ENCODE measurements at places on chromosomes 13 and 19.

GRCh38 chr19:57099199-57099661 is 20.6 kb upstream of the USP29 start:
- peak overlapping the region; percentile 37 for H3K27ac ChIP-seq
- H3K4me3 ChIP-seq = no peak overlapping the region
- peaks cover 3% of the 10 kb centered on the region for H3K4me1 ChIP-seq
- H3K27me3 ChIP-seq = peaks cover 5% of the 10 kb centered on the region
- no peaks in the 10 kb centered on the region for H3K36me3 ChIP-seq

DNA sequence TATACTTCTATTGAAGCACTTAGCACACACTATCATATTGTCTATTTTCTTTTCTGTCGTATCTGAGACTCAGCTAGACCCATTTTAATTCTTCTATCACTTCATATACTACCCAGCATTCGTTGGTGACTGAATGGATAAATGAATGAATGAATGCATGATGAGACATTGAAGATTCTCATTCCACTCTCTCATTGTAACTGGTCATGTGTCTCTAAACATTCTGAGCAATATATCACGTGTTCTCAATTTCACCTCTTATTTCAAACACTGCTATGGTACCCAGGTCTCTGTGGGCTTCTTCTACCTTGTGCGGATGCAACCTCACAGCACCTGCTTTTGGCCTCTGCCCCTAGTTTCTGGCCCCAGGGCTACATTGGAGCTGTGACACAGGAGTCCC is 65.2 kb upstream of the USPL1 start:
- no peak for DNase-seq
- peaks cover 4% of the 10 kb centered on the region for H3K36me3 ChIP-seq
- no peak overlapping the region for H3K27ac ChIP-seq

DNA sequence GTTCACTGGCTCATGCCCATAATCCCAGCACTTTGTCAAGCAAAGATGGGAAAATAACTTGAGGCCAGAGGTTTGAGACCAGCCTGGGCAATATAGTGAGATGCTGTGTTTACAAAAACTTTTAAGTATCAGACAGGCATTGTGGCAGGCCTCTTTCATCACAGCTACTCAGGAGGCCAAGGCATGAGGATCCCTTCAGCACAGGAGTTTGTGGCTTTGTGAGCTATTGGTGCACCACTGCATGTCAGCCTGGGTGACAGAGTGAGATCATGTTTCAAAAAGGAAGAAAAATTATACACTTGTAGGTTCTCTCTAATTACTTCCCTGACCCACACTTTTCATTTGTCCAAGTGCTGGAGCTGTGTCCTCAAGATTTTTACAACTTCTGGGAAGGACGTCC is 11.5 kb upstream of the LGALS14 start:
- no peak overlapping the region for H3K27ac ChIP-seq
- peaks cover 54% of the 10 kb centered on the region for H3K27me3 ChIP-seq
- no peak for DNase-seq
- no peak overlapping the region for H3K4me3 ChIP-seq

- H3K4me1 ChIP-seq = no peaks in the 10 kb centered on the region
- no peak overlapping the region for H3K4me3 ChIP-seq
- H3K27ac ChIP-seq = no peak overlapping the region
- no peak for DNase-seq
- H3K27me3 ChIP-seq = no peaks in the 10 kb centered on the region
Measured at GRCh38 chr13:48950501-48950875, 25.2 kb upstream of the FNDC3A start.

DNA sequence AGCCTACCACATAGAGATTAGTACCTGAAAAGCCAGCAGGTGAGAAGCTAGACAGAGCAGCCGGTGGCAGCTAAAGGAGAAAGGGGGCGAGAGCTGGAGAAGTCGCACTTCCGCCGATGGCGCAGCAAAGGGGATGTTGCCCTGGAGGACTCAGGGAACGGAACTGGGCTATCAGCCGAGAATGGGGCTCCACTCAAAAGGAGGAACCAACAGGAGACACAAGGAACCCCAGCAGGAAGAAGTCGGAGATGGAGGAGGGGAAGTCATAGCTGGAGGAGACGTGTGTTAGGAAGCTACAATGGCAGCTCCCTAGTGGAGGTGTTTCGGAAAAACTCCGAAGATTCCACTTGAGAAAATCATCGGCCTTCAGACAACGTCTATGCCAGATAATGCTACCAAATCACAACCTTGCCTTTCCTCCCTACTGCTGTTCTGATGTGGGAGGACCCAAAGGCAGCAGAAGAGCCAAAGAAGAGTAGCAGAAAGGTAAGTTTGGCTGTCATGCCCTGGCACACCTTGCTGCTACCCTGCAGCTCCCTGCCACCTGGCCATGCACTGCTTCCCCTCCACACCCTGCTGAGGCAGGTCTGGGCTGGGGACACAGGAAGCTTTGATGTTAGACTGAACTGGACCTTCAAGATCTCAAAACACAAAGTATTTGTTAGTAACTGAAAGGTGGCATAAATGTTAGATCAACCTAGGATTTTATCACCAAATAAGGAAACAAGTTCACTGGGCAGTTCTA is 127.9 kb downstream of the DLEU7 start:
- peak overlapping the region; percentile 60 for H3K27ac ChIP-seq
- peaks cover 13% of the 10 kb centered on the region for H3K4me1 ChIP-seq
- H3K4me3 ChIP-seq = no peak overlapping the region
- H3K36me3 ChIP-seq = peaks cover 7% of the 10 kb centered on the region
- peaks cover 7% of the 10 kb centered on the region for H3K27me3 ChIP-seq

GRCh38 chr19:33267706-33268105 is 34.6 kb downstream of the CEBPA start:
- DNase-seq = no peak
- peaks cover 2% of the 10 kb centered on the region for H3K4me1 ChIP-seq
- H3K4me3 ChIP-seq = no peak overlapping the region

DNA sequence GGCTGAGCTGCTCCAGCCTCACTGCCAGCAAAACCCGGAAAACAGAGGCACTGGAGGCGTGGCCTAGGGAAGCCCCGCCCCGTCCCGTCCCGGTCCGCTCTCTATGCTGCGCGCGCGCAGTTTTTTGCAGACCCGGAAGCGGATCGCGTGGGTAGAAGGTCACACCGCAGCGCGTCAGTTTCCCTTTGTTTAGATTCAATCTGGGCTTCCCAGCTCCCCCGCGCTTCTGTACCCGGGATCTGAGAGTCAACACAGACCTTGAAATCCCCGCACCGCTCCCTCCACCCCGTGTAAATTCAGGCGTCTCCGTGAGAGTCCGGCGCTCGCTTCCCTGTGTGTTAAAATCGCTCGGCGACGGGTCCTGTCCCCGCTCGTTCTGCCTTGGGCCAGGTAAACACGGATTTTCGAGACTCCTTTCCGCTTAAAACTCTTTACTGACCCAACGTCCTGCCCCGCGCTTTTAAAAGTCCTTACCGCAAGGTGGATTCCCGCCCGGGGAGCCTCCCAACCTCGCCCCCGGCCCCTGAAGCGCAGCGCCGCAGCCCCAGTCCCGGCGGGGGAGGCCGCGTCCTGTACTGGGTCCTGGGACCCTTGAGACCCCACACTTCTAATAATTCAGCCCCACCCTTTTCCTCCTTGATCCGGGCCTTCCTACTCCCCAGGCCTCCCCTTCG is at the start of gene ZNF610:
ZNF610 (plus strand) TSS at position 127 of the 674 bp plus-strand sequence. CDS start 12,930 bp downstream, outside the sequence.
- no peaks in the 10 kb centered on the region for H3K27me3 ChIP-seq
- H3K4me3 ChIP-seq = peak within 1 kb of the TSS; percentile 88
- H3K27ac ChIP-seq = peak within 1 kb of the TSS; percentile 44
- peaks cover 4% of the 10 kb centered on the region for H3K4me1 ChIP-seq
